ENCODE measurements at places on chromosomes 6 and 20.

DNA sequence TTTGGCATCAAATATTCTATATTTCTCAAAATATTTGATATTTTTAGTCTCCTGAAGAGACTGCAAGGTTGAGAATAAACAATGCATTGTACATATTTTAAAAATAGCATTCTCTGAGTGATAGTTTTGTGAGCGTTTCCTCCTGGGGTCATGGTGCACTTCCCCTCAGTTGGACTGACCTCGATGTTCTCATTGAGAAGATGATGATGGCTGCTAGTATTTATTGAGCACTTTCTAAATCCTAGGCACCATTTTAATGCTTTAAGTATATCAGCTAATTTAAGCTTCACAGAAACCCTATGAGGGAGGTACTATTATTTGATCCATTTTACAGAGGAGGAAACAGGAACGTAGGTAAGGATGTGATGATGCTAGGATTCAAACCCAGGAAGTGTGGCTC, 18.2 kb downstream of the DSE start:
- DNase-seq, result no peak

GRCh38 chr6:86730216-86730615, 207.1 kb upstream of the HTR1E start:
- DNase-seq, result no peak

DNA sequence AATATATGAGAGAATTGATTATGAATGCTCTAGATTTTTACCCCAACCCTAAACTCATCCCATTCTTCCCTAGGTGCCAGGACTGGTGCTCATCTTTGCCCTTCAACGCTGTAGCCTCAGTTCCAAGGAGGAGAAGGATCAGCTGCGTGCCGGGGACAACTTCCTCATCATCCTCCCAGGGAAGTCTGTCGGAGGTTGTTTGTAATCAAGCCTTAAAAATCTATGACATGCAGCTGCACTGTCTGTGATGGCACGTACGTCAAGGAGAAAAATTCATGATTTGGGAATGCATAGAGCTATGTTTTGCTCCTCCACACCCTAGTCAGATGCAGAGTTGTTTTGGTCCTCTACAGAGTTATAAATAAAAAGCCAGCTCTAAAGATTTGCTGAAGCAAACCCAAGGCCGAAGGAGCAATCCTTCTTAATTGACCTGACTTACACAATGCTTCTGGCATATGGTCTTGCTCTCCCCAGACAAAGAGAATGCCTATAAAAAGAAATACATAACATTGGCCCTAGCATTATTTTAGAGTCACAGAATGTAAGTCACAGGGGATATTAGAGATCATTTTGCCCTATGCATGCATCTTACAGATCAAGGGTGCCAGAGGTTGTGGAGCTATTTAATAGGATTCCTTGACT, 244.2 kb downstream of the HIVEP2 start:
- no peak for DNase-seq

GRCh38 chr6:106860940-106861339, 113.6 kb downstream of the CD24 start:
- DNase-seq, result no peak

DNA sequence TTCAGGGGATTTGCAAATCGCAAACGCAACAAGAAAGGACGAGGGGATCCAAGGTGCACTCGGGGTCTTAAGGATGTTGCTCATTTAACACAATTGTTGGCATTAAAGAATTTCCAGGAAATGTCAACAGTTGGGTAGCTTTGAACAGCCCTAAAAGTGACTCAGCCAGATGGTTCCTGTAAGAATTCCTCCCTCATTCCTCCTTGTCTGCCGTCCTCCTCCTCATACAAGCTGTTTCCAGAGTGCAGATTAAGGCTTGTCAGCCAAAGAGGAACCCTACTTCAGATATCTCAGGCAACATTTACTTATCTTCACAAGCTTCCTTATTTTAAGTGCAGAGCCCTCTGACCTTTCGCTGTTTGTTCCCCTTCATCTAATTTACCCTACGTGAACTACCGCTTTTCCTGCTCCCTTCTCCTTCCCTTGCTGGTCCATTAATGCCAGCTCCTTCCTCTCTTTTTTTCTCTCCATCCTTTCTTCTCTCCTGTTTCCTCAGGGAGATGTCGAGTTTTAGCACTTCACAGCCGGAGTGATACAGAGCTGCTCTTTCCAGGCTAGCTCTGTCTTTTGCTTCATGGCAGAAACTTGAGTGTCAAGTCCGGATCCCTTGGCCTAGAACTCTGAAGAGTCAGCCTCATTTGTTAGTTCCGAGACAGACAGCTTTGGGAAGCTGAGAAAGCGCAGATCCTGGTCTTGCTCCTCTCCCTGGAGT, 26.1 kb upstream of the TBC1D7 start:
- no peak for DNase-seq

GRCh38 chr20:47287609-47288144, 68.8 kb downstream of the ZMYND8 start:
- no peak for DNase-seq

DNA sequence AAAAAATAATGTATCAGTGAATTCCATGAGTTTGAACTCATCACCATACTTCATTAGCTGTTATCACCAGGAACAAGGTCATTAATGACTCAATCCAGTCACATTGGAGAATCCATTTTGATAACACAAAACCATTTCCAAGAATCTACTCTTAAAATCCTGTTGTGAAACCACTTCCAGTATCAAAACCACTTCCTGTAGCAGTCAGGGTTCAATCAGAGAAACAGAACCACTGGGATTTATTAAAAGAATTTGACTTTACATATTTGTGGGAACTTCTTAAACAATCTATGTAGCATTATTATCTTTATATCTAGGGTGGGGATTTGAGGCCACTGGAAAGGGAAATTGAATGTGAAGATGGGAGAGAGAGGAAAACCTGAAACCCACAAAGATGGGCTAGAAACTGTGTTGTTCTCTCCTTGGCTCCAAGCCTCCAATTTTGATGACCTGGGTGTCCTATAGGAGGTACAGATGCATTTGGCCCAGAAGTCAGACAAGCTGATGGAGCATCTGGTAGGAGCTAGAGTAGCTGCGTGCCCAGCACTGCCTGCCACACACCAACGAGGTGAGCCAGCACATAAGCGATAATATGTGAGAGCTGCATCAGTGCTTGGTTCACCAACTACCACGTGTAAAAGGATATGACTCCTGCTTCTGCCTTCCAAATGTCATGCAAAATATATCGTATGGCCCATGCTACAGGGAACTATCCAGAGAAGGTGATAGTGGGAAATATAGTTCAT, 117.0 kb downstream of the TMEM200A start:
- no peak for DNase-seq

GRCh38 chr6:140320081-140321080, 945.9 kb upstream of the CITED2 start:
- DNase-seq, result no peak

- DNase-seq, result no peak
These were observed 267.6 kb downstream of the PRKN start for GRCh38 chr6:162459985-162460384.

DNA sequence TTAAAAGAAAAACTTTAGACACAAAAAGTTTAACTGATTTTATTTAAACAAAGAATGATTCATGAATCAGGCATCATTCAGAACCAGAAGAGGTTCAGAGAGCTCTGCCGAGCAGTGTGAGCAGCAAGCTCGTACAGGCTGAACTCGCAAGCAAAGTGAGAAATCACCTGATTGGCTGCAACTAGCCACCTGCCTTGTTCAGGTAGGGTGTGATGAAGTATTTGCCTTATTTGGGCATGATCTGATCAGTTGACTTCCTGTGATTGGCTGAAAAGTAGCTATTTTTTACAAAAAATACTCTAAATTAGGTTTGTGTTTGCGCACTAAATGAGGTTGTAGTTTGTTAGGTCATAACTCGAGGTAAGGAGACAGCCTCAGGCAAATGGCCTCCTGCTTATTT, 80.7 kb downstream of the HIVEP1 start:
- no peak for DNase-seq

- DNase-seq, result no peak
These were observed 541.0 kb upstream of the SPTLC3 start for GRCh38 chr20:12467758-12468157.

DNA sequence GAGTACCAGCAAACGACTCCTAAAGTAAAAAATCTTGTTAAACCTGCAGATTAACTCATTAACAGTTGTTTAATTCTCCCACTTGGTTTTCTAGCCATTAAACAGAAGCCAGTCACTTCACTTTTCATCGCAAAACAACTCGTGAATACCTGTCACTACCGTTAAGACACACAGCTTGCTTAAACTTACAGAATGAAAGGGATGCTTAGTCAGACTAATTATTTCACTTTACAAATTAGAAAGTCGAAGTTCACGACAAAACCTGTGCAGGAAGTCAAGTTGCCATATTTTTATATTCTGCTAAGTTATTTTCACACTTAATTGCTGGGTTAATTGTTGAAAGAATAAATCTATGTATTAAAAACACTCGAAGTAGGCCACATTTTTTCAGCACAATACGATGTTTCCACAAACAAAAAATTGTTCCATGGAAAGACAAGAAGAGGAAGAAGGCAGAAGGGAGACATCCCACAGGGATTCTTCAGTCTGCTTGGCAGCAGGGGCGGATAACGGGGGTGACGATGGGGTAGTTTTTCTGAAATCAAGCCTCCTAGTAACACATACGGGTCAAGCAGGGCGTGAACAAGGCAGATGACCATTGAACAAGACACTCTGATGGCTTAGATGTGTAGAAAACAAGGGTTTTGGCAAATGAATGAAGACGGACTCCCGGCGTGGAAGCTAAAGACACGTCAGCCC, 933 bp downstream of the SSR1 start:
- no peak for DNase-seq

GRCh38 chr6:98323605-98324004, 510.8 kb upstream of the POU3F2 start:
- DNase-seq, result no peak

DNA sequence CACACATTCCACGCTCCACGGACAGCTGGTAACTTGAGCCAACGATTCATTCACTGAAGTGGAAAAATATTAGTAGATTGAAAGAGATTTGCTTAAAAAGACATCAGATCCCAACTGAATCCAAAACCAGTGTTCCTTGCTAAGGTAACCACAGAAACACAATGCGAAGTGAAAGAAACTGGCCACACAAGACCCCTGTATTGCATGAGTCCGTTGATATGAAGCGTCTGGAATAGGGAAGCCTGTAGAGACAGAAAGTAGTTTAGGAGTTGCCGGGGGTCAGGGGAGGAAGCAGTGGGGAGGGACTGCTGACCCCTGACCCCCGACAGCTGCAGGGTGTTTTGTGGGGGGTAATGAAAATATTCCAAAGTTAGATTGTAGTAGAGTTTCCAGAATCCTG, 10.0 kb downstream of the PCK1 start:
- DNase-seq, result no peak

- DNase-seq, result no peak
These were observed 81.3 kb upstream of the COL21A1 start for GRCh38 chr6:56328728-56329090.

All from hypothalamus (tissue), 51 donors.